Stimulated activated CD4-positive, alpha-beta T cell treated with anti-CD3 and anti-CD28 coated beads, Interleukin-12 subunit alpha, Interleukin-12 subunit beta, amount 100 ng/mL, for 4 hours (primary cell): ENCODE measurements at places on chromosomes 5 and 9.

DNA sequence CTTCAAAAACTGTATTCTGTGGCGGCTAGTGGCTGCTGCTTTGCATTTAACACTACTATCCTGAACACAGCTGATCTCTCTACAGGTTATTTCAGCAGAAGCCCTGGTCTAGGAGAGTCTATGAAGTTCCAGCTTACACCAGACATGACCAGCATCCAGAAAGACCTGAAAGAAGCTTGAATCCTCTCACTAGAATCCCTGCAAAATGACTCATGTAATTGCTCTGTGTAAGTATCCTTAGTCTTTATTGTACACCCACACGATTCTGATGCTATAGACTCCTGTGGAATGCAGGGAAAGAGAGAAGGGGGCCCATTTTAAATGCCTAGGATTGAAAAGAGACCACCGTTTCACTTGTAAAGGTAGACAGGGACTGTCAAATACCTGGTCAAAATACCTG lies 859 bp upstream of the GRIA1 start:
- DNase-seq = no peak

- no peak for DNase-seq
Measured at GRCh38 chr5:115684513-115685037, 58.7 kb upstream of the TMED7 start.

GRCh38 chr5:76601470-76601869 lies 21.7 kb downstream of the F2RL2 start:
- no peak for DNase-seq

DNA sequence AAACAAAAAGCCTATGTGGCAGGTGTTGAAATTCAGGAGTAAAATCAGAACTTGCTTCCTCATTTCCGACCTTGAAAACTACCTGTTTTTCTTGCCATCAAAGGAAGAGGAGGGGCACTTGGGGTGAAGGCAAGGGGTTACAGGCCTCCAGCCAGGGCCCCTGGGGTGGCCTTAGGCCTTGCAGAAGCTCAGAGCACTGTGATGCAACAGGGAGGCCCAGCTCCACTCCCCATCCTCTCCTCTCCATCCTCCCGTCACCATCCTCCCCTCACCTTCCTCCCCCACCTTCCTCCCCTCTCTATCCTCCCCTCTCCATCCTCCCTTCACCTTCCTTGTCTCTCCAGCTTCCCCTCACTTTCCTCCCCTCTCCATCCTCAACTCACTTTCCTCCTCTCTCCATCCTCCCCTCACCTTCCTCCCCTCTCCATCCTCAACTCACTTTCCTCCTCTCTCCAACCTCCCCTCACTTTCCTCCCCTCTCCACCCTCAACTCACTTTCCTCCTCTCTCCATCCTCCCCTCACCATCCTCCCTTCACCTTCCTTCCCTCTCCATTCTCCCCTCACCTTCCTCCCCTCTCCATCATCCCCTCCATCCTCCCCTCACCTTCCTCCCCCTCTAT lies 111.6 kb downstream of the WNK2 start:
- DNase-seq = no peak

- DNase-seq = no peak
Measured at GRCh38 chr9:134267881-134268724, 58.2 kb upstream of the RXRA start.

- no peak for DNase-seq
Measured at GRCh38 chr9:7944572-7944971, 145.0 kb upstream of the DMAC1 start.

GRCh38 chr9:93437996-93438395 lies 13.5 kb upstream of the FAM120A start:
- DNase-seq = no peak

DNA sequence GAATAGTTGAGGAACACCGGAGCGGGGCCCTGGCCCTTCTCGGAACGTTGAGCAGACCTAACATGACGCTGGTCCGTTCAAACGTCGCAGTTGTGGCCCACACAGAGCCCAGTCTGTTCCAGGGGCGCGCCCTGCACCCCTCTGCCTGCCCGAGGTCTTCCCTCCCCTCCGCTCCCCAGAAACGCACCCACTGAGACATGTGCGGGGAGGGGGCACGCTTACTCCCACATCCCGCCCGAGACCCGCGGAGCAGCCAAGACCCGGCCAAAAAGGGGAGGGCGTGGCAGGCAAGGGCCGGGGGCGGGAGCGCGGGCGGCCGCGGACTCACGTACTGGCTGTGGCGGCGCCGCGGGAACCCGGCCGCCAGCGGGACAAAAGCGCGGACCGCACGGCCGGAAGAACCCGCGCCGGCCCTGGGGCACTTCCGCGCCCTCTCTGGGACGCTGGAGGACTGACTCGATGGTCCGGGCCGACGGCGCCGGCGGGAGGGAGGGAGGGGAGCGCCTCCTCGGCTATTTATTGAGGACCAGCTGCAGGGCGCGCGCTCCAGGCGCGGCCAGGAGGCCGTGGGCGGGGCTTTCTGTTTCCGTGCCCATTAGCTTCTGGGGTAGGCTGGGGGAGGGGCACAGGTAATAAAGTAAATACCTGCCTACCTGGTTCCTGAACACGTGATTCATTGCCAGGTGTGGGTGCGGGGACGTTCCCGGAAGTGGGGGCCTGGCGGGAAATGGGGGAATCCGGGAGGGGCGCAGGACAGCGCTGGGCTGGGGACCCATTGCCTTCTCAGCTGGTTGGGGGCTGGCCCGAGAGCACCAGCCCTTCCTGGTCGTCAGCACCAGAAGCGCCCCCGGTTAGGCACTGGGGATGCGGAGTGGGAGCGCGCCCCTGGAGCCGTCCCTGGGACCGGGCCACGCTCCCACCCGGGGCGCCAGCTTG lies at the start of gene ZFP62:
Gene ZFP62 (minus strand): TSS at position 390 of the 936 bp plus-strand sequence. CDS start 57 bp downstream, at position 333.
- peak; percentile 85 for DNase-seq

- no peak for DNase-seq
Measured at GRCh38 chr9:114288193-114289091, 34.5 kb upstream of the ORM1 start.

DNA sequence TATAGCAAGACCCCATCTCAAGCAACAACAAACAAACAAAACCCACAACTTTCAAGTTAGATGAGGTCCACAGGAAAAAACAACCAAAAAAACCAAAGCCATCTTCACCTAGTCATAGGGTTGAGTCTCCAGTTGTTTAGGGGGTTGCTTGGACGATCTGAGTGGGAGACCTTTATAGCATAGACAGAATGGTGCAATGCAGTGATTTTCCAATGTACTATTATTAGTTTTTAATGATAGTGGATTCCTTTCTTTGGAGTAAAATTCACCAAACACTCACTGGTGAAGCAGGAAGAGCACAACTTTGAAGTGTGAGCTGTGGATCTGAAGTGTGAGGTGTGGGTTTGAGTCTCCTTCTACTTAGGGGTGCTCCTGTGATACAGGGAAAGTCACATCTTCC lies 67.0 kb upstream of the KLF9 start:
- DNase-seq = no peak

DNA sequence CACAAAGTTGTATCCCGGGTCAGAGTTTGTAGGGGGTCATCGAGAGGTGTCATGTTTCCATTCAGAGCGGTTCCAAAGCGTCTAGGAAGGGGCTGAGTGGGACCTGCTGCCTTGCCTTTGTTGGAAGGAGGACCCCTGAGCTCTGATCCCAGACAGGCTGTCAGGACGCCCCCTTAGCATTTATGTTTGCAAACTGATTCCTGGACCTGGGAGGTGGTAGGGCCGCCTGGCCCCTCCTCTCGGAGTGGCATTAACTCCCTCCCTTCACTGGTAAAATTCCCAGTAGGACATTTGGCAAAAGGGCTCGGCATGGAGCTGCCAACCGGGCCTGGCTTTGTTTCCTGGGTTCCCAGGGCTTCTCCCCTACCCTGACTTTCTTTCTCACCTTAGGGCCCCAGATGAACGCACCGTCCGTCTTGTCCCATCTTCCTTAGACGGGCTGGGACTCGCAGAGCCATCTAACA lies 2.5 kb downstream of the JADE2 start:
- no peak for DNase-seq

DNA sequence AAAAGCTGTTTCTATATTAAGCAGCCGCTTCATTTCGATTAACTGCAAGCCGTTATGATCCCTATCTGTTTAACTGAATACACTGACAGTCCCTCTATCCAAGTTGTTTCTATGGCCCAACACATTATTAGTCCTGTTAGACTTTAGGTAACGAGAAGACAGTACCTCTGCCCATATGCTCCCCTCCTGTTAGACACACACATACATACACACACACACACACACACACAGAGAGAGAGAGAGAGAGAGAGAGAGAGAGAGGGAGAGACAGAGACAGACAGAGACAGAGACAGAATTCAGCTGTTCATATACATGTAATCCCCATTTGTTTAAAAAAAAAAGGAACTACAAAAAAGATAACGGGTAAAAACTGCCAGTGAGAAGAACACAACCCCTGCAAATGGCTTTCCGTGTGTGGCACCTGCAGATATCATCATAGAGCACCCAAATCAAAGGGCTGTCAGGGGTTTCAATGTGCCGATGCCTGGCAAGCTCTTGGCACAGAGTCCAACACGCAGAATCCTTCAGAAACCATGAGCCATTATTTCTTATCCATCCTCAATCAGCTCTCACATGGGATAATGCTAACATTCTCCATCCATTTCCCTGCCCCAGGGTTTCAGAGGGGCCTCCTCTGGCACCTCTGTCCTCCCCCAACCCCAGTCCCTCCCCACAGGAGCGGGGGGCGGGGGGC lies 144.0 kb downstream of the MYO10 start:
- DNase-seq = no peak

DNA sequence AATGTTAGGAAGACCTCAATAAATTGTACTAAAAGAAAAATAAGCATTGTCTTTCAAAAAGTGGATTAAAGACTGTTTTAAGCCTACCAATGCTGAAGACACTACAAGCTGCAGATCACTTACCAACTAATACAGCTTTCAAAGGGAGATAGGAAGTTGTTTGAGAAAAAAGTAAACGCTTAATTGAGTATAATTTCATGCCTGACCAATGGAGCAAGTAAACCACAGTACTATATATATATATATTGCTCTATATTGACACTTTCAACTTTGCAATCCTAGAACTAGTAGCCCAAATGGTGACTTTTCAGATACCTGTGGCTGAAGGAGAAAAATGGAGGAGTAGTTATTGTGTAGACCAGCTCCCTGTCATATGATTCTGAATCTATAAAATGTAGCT lies 85.7 kb downstream of the FREM1 start:
- DNase-seq = no peak

DNA sequence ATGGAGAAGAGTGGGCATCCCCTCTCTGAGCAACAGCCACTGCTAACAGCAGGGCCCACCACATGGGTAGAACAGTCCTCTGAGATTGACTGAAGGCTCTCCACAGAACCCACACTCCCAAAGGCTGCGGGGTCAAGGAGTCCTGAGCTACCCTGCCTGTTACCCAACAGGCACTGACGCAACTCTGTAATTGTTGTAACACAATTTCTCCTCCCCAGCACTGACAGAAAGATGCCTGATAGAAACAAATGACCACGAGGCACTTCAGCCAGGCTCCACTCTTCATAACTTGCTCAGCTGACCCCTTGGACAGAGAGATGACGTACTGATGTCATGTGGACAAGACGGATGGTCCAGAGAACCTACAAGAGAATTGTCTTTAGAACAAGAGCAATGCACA lies 220.7 kb downstream of the SPOCK1 start:
- no peak for DNase-seq

DNA sequence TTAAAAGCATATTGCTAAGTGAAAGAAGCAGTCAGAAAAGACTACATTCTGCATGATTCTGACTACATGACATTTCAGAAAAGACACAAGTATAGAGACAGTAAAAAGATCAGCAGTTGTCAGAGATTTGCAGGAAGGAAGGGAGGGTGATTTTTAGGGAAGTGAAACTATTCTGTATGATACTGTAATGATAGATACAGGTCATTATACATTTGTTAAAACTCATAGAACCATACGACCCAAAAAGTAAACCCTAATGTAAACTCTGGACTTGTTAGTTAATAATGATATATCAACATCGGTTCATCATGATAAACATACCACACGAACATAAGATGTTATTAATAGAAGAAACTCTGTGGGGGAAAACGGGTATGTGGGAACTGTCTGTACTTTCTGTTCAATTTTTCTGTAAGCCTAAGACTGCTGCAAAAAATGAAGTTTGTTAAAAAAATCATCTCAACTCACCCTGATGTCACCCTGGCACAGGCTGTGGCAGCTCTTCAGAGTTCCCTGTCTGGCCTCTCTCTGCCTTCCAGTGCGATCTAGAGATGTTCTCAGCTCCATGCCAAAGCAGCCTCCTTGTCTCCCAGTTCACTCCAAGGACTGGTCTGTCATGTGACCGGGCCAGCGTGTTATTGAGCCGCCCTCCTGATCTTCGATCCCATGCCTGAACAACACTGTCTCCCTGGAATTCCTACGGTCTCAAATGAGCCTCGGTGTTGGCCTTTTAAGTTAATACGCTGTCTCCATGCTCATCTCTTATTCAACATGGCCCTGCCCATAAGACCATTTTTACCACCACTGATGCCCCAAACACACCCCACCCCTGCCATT lies 35.4 kb downstream of the PRLR start:
- DNase-seq = no peak

DNA sequence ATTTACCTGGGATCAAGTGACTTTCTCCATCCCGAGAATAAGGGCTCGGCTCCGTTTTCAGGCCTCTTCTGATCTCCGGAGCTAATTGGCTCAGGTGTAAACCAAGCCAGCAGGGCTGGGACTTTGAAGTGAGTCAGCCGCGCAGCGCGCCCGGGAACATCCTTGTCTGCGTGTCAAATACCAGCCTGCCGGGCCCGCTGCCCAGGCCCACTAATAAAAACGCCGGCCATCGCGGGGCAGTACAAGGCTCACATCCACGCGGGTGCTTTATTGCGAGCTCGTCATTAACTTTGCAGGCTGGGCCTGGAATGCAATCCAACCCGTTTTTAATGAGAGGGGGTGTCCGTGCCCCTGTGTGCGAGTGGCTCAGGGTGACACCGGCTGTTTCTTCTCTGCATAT lies 416.8 kb downstream of the IRX2 start:
- no peak for DNase-seq

- DNase-seq = no peak
Measured at GRCh38 chr9:77705636-77706035, 57.5 kb upstream of the GNA14 start.

DNA sequence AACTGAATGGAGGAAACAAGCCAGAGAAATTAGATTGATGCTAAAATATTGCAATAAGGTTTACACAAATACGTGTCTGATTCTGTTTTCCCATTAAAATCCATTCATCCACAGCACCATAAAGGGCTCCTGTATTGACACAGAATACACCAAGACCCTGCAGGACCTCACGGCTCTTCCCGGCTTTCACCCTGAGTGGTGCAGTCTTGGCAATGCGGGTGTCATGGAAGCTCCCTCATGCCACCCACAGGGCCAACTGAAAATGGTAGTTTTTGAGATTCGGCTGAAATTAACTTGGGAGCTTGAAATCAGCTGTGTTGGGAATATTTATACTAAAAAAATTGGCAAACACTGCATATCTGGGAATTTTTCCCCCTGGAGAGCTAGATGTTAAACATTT lies 17.3 kb upstream of the EXOC3 start:
- DNase-seq = no peak

GRCh38 chr9:76751001-76751400 lies 13.2 kb upstream of the PCA3 start:
- no peak for DNase-seq
